ENCODE measurements at places on chromosomes 2 and 18.

DNA sequence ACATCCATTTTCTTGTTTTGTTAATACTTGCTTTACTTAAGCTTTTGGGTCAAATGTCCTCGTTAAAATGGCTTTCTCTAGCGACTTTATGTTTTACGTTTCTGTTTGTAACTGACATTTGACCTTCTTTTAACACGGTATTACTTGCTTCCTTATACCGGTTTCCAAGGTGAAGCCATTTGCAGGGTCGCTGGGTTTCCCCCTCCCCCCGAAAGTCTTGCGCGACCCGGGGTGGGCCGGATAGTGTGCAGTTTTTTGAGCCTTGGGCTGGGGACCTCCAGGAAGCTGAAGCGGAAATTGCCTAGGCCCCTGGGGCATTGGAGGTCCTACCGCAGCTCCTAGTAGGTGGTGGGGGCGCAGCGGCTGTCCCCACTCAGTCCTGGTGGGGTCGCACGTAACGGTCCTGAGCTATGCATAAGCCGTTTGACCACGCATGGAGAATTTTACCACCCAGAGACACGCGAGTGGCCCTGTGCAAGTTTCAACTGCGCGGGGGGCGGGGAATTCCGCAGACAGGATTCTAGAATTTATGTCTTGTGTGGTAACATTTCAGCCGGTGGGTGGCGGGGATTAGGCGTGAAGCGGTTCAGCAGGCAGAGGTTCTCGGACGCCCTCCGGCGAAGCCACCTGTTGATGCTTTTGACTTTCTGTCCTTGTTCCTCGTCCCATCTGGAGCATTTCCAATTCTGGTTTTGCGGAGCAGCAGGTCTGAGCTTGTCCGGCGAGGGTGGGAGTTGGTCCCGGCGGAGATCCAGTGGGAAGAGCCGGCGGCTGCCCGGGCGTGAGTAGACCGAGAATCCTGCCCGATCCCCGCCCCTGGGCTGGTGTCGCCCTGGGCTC is 2.4 kb downstream of the CFLAR start:
- DNase-seq, result peak; percentile 70

DNA sequence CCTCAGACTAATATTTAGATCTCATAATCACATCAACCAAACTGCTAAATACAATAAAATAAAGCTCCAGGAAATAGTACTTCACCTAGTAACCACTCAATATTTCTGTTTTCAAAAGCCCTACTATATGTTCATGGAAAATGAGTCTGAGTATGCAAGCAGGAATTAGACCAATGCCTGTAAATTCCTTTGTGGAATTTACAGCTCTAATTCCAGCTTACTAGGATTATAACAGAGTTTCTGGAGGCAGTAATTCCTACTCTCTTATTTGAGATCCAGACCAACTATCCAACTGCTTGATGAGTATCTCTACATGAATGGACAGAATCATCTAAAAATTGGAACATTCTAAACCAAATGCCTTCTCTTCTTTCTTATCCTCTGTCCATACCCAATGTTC is 11.6 kb downstream of the CDKL4 start:
- no peak for DNase-seq

- DNase-seq, result no peak
These were observed 63.4 kb downstream of the DCDC2C start for GRCh38 chr2:3766824-3767223.

DNA sequence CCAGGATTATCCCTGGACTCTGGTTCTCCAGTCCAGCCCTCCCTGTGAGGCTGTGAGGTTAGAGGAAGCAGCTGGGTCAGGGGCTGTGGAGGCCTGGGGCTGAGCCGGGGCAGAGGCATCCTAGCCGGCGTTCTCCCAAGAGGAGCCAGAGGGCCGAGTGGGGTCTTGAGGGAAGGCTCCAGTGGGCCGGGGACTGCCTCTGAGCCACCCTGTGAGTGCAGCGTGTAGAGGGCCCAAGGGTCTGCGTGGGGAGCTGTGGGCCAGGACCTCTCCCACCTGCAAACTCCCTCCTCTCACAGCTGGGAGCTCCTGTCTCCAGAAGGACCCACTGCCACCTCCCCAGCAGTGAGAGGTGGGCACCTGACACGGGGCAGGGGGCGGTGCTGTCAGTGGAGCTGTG is 41.0 kb downstream of the GLI2 start:
- no peak for DNase-seq

GRCh38 chr2:175742367-175742766 is 259.7 kb downstream of the LNPK start:
- no peak for DNase-seq

GRCh38 chr2:114631146-114631545 is 188.7 kb downstream of the DPP10 start:
- DNase-seq, result no peak

GRCh38 chr18:47036298-47036874 is 965 bp upstream of the ELOA2 start:
- no peak for DNase-seq

DNA sequence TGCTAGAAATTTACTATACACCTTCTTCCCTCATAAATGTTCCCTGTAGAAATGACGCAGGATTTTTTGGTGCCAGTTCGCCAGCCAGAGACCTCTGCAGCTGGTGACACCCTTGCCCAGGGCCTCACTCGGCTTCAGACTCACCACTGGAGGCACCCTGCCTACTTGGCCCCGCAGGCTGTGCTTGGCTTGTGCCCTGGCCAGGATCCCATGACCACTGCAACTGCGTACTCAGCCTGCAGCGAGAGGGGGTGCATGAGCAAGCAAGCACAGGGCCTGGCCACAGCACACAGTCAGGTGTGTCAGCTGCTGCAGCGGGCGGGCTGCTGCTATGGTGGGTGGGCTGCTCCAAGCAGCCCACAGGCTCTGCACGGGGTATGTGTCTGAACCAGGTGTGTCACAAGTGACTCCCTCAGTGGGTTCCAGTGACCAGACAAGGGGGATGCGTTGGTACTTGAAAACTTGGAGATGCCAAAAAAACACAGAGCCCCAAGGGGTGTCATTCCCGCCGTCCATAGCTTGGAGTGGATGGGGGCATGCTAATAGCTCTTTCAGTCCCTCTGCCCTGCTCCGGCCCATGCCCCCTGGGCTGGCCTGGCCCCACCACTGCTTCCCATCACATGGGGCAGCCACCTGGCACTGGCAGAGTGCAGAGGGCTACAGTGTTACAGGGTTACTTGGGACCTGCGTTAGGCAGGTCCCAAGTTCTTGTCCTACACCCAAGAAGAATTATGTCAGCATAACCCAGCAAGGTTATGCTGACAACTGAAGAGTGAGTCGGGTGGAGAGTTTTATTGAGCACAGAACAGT is 46.6 kb upstream of the TANC1 start:
- DNase-seq, result no peak

GRCh38 chr2:148614322-148615049 is 30.1 kb upstream of the EPC2 start:
- DNase-seq, result no peak

GRCh38 chr18:22309191-22309590 is 108.5 kb downstream of the CTAGE1 start:
- DNase-seq, result no peak

DNA sequence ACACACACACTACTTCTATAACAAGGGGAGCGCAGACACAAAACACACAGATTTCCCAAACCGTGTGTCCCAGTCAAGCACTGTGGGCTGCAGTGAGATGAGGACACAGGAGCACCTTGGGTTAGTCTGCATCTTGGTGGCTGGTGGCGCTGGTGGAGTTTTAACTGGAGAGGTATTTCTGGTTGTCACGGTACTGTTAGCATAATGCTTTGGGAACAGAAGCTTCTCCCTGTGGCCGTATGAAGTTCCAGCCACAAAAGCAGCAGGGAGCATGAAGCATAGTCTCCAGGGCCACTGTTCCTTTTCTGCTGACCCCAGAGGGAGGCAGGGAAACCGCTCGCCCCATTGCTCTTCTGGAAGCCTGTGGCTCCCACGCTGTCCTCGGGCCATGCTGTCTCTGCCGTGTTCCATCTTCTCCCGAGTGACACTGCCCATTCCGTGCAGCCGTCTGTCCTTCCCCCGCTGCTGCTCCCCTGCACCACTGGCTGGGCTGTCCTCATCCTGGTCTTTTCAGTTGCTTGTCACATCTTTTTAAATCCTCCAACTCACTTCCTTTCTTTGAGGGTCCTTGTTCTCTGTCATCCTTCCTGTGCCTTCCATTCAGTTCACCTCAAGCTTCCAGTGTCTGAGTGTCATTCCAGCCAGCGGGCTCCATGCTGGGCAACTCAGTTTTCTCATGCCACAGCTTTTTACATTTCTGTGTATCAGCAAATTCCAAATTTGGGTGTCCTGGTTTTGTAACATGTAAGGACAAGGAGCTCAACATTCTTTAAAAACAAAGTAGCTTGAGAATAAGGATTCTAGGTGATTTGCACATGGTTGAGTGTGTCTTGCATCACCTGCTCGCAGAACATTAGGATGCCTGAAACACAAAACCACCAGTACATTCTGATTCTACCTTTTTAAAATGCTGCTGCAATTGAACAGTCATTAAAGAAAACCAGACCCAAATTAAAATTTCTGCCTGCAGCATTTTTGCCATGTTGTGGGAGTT is 125.0 kb downstream of the MTCL1 start:
- DNase-seq, result no peak

GRCh38 chr2:32064021-32064601 is 755 bp downstream of the SPAST start:
- no peak for DNase-seq

- no peak for DNase-seq
These were observed 366.8 kb upstream of the SALL3 start for GRCh38 chr18:78612801-78613200.

DNA sequence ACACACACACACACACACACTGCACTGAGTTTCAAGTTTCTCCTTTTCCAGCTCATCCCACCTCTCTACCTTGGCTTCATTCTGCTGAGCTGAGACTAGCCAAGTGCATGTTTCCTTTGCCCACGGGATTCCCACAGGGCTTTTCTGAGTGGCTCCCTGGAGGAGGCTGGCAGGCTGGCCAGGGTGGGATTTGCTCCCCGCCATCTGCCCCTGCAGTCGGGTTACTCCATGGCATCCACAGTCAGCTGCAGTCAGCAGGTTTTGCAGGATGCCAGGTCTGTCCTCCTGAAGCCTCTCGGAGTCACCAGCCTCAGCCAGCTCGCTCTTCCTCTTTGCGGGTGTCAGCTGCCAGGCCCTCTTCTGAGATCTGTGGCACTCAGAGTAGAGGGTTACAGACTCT is 783.7 kb upstream of the SOX11 start:
- no peak for DNase-seq

DNA sequence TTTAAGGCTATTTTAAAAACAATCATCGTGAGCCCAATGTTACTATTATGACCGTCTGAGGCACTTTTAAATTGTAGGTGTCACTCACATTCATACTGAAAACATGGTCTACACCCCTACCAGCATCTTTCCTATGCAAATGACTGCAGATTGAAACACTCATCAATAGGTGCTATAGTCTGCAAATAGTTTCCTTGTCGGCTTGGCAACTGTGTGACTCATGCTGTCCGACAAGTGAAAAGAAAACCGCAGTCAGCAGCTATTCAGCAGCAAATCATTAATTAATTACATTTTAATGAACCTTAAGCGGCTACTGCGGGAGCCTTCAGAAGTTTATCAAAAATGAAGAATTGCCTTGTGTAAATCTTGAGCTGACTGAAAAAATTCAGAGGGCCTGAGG is 134.4 kb downstream of the FIGN start:
- DNase-seq, result no peak

GRCh38 chr2:68643011-68643873 is at the start of gene PROKR1:
Gene PROKR1 (plus strand): TSS chr2:68643579. CDS start chr2:68645822, 2,243 bp downstream.
- DNase-seq, result no peak

GRCh38 chr2:110885256-110885655 is 152.9 kb downstream of the ACOXL start:
- DNase-seq, result no peak

DNA sequence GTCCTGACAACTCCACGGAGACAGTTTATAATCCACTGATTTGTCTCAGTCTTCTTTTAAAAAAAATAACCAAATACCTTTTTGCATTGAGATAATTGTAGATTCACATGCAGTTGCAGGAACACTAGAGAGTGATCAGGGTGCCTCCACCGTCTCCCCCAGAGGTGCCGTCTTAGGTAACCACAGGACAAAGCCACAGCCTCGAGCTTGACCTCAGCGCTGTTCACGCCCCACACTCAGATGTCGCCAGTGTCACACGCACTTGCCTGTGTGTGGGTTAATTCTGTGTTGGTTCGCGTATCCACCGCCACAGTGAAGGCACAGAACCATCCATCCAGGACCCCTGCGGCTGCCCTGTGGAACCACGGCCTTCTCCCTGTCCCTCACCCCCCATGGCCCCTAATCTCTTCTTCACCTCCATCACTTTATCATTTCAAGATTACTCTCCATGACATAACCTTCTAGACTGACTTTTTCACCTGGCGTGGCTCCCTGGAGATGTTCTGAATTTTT is 295.0 kb upstream of the HDAC4 start:
- no peak for DNase-seq

DNA sequence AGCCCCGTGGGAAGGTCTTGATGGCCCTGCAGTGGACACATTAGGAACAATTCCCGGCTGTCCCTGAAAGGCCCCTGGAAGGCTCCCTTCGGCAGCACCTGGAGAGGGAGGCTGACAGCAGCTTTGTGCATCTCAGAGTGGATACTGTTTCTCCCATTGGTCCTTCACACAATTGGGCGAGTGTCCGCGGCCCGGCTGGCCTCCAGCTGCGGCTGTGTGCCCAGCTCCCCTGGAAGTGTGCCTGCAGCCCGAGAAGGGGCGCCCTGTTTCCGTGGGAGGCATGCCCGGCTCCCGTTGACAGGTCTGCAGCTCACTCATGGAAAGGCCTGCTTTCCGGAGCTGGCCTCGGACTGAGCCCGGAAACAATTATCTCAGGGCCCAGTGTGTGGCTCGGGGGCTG is 103.7 kb downstream of the LPIN1 start:
- DNase-seq, result no peak

- no peak for DNase-seq
These were observed 165.5 kb downstream of the DDX1 start for GRCh38 chr2:15756882-15757819.

- no peak for DNase-seq
These were observed 1425.6 kb upstream of the PIK3C3 start for GRCh38 chr18:40529478-40529877.

DNA sequence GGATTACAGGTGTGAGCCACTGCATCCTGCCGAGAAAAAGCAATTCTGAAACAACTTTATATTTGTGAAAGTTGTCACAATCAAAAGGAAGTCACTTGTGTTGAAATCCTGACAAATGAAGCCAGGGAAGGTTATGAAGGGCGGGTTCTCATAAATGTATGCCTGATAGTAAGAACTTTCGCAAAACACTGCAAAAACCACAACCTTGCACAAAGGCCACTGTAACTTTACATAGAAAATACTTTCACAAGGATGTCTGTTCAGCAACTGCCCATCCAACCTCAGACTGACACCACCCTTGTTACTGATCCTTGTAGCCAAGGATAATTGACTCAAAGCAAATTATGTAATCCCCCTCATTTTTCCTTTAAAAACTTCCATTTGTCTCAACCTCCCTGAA is 90.6 kb downstream of the SLC4A3 start:
- no peak for DNase-seq

DNA sequence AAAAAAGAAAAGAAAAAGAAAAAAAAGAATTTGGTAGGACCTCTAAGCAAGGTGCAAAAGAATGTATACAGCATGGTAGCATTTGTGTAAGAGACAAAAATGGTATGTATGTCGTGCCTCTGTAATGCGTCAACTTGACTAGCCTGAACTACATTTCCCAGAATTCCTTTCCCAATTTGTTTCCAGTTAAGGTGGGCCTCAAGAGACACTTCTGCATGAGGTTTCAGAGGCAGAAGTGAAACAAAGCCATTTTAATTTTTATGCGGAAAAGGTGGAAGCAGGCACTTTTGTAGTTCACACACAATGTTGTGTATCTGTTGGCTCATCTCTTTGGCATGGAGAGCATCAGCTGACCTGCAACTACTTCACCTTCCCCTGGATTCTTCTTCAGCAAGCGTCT is 56.5 kb upstream of the PAPOLG start:
- no peak for DNase-seq

Data from T-helper 22 cell (primary cell).